Activated naive CD8-positive, alpha-beta T cell treated with anti-CD3 and anti-CD28 coated beads for 36 hours (primary cell): ENCODE measurements at places on chromosomes 7 and 10. TPM values are rescaled to one million over a fixed set of nuclear protein-coding genes. Genes with fewer than 3 reads are reported as not detected.

RBM17 gene
- total RNA-seq: 355 TPM

DNA sequence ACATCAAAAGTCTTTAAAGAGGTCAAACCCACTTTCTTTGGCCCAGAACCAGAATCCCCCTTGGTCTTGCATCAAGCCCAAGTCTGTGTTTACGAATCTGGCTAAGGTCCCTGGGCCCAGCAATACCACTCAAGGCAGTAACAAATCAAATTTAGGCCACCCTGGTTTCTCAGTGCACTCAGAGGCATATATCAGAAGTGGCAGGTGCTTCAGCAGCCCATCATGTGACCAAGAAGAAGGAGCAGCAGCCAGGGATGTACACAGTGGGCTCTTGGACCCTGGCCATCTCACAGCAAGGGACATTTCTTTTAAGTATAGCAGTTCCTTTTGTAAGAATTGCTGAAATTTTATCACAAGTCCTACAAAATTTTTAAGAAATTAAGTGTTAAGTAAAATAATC is 7.3 kb upstream of the SLC25A13 start:
- peaks cover 1% of the 10 kb centered on the region for H3K4me1 ChIP-seq
- no peak for DNase-seq
- H3K36me3 ChIP-seq: no peaks in the 10 kb centered on the region
- H3K27ac ChIP-seq: no peak overlapping the region
- peaks cover 8% of the 10 kb centered on the region for H3K27me3 ChIP-seq

- no peak for DNase-seq
- no peak overlapping the region for H3K4me3 ChIP-seq
- no peaks in the 10 kb centered on the region for H3K4me1 ChIP-seq
- no peak overlapping the region for H3K27ac ChIP-seq
These were observed 92.1 kb upstream of the PODXL start for GRCh38 chr7:131648491-131648890.

- H3K27me3 ChIP-seq: peaks cover 26% of the 10 kb centered on the region
- no peak overlapping the region for H3K27ac ChIP-seq
- no peaks in the 10 kb centered on the region for H3K4me1 ChIP-seq
- H3K36me3 ChIP-seq: no peaks in the 10 kb centered on the region
These were observed 130.8 kb upstream of the LYZL1 start for GRCh38 chr10:29158066-29158465.

DNA sequence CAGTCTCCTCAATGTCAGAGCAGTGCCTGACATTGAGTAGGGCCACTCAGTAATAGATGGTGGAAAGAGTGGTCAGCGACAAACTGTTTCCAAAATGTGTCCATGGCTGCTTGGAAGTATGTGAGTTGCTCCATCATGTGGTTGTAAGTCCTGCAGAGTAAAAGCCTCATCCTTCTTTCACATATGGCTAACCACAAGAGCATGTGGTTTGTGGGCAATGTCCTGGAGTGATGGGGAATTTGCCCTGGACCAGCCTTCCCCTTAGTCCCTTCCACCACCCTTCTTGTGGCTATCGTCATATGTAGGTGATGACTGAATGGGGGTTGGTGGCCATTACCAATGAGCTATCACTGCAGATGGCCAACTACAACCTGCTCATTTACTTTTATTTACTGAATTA is 33.0 kb upstream of the PLXNA4 start:
- H3K4me3 ChIP-seq: no peak overlapping the region
- no peak overlapping the region for H3K27ac ChIP-seq
- no peak for DNase-seq
- H3K27me3 ChIP-seq: peaks cover 2% of the 10 kb centered on the region
- peaks cover 2% of the 10 kb centered on the region for H3K36me3 ChIP-seq
- peaks cover 1% of the 10 kb centered on the region for H3K4me1 ChIP-seq
